ENCODE measurements at places on chromosomes 2 and 18.

- DNase-seq: no peak
Measured at GRCh38 chr2:239181074-239181902, 219.5 kb downstream of the HDAC4 start.

- DNase-seq: no peak
Measured at GRCh38 chr18:4130734-4131719, 324.1 kb downstream of the DLGAP1 start.

DNA sequence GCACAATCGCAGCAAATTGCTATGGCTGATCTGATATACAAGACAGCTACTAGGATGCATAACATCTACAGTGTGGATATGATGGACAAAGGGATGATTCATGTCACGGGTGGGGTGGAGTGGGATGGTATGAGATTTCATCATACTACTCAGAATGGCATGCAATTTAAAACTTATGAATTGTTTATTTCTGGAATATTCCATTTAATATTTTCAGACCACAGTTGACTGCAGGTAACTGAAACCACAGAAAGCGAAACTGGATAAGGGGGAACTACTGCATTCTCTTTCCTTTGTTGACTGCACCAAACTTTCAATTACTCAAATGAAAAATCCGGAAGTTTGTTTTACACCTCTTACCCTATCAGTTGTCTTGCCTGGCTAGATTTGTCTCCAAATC lies 94.4 kb upstream of the NEUROD1 start:
- no peak for DNase-seq

GRCh38 chr2:74181739-74182138 lies 3.1 kb upstream of the MOB1A start:
- DNase-seq: peak; percentile 98

GRCh38 chr18:50880119-50880465 lies 1.2 kb downstream of the ME2 start:
- DNase-seq: peak; percentile 50

DNA sequence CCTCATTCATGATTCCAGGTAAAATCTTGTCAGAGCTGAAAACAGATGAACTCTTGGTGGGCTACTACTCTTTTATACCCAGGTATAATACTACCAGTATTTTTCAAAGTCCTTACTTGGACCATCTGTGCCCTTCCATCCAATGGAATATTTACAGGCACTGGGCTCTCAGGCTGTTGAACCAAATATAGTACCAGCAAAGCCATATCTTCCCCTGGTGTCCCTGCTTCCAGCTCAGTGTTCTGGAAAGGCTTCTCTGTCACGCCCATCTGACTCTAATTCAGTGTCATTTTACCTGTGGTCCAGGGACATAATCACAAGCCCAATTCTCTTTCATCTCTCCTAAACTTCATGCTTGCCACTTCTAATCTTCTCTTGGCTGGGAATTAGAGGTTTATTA lies 119.2 kb upstream of the STK17B start:
- no peak for DNase-seq

- DNase-seq: no peak
Measured at GRCh38 chr2:31109633-31110192, 28.5 kb downstream of the GALNT14 start.

DNA sequence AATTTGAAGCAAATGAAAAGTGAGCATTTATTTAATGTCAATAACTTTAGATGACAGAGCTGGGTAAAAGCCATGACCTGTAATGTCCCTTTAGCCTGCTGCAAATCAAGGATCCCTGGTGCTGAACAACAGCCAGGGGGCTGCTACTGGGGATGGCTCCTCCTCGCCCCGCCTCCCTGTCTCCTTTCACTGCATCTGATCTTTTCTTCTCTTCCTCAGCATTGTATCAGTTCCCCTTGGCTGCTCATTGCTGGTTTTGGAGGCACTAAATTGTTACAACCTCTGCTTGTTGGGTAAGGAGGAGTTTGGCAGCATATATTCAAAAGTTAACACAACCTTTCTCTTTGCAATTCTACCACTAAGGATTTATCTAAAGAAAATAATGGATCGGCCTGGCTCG lies 236.3 kb upstream of the ID2 start:
- DNase-seq: no peak

DNA sequence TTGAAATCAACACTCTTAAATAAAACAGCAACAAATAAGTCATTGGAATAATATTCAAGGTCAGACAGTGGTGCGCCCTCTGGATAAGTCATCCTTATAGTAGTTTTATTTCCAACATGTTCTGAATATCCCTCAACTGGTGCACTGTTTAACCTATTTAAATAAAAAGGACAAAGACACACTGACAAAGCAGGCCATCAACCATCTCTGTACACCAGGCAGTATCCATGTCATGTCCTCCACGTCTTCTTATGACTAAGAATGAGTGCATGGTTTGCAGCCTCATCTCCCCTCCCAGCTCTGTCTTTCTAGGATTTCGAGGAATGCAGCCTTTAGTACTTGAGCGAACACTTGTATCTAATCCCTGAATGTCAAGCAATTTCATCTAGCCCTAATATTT lies 42.4 kb downstream of the ST3GAL5 start:
- no peak for DNase-seq

GRCh38 chr18:39318008-39318407 lies 1752.4 kb upstream of the CELF4 start:
- DNase-seq: peak; percentile 25

GRCh38 chr18:43916984-43917383 lies 639.7 kb upstream of the SYT4 start:
- no peak for DNase-seq

DNA sequence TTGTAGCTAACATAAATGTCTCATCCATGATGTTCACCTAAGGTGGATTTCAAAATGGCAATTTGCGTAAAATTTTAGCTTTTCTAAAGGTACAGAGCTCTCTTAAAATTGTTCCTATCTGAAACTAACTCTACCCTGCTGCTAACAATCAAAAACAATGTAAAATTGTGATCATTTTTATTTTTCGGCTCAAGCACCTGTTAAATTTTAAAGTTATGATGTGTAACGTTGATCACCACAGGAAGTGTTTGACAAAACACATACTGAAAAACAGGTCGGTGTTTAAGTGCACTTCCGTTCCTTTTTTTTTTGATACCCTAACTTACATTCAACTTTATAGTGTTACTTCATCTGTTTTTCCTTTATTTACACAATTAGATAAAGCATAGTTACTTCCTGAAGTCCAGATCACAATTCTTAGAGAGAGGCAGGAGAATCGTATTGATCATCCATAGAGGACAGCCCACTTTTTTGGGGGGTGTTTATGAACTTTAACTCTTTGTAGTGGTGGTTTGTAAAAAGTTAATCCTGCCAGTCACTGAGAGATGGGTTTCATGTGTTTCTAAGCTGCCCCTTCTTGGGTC lies 6.0 kb upstream of the NCK2 start:
- no peak for DNase-seq

DNA sequence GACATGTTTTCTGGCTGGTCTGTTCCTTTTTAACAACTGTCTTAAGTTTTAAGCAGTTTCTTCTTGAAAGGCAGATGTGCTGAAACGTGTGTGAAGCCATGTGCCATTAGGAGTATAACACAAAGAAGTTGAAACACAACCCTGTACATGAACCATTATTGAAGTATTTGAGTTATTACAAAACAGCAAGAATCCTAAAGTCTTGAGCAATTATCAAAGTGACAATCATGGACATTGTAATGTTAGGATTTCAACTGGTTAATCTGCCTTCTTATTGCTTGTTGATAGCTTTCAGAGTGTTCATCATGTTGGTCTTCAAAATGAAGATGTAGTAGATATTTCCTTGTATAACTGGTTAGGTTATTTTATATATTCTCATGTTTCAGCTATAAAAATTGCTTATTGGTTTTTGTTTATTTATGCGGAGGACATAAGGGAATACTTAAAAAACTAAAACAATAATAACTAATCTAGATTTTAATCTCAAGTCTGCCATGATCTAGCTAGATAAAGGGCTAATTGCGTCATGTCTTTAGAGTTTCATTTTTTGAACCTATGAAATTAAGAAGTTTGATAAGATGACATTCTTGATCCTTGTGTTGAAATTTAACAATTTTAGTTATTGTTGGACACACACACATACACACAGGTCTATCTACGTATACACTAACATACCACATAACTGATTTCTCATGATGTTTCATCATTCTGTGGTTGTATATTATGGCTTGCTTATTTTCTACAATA lies 21.1 kb downstream of the PPP1R1C start:
- DNase-seq: no peak

DNA sequence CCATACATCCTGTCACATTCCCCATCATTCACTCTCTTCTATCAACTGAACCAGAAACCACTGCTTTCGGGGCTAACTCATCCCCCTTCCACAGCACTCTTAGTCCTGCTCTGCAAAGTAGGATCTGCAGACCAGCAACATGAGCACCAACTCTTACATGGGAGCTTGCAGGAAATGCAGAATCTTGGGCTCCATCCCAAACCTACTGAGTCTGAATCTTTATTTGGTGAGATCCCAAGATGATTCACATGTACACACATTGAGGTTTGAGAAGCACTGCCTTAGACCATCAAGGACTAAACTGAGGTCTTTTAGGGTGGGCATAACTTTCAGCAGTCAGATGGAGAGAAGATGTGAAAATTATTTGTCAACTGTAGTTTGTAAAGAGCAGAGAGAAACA lies 235.6 kb upstream of the EPHA4 start:
- no peak for DNase-seq

DNA sequence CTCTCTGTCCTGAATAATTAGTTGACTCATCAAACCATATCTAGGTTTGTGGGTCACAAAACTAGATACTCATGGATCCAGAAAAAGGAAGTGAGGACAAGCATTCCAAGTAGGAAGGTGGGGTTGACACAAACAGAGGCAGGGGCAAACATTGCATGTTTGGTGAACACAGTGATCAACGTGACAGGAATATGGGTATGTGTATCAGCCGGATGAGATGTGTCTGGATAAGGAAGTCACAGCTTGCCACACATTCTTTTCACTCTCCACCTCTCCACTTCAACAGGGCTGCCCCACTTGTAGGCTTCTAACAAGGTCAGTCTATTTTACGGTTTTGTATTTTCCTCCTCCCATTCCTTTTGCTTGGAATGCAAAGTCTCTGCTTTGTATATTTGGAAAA lies 319.0 kb downstream of the CYRIA start:
- DNase-seq: no peak

GRCh38 chr2:205660521-205661124 lies 21.7 kb upstream of the NRP2 start:
- DNase-seq: peak; percentile 49

DNA sequence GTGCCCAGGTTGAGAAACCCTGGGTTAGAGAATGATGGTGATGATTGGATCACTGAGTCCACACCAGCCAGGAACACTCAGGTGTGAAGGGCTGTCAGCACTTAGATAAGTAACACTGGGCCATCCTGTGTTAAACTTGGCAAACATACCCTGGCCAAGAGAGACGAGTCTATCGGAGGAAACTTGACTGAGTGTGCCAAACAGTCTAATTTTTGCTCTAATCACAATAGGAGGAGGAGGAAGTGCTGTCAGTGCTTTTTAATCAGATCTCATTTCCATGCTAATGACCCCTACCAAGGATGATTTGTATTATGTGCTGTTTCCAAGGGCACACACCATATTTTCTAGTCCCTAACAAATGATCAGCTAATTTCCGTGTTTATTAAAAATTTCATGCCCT lies 63.8 kb upstream of the SEC11C start:
- no peak for DNase-seq

- DNase-seq: no peak
Measured at GRCh38 chr2:234286118-234286598, 210.7 kb downstream of the ARL4C start.

- DNase-seq: no peak
Measured at GRCh38 chr2:10983711-10984110, 72.0 kb downstream of the KCNF1 start.

DNA sequence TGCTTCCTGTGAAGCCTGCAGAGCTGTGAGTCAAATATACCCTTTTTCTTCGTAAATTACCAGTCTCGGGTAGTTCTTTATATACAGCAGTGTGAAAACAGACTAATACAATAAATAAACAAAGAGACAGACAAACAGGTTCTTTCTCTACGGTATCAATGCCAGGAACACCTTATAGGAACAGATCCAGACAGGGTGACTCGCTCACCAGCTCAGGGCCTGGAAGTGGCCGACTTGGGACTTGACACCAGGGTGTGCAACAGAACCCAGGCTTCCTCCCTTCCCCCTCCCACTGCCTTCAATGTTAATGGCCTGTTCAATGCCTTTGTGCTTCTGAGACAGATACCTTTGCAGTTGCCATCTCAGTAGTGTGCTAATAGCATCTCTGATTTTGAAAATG lies 309.5 kb downstream of the ALK start:
- no peak for DNase-seq

DNA sequence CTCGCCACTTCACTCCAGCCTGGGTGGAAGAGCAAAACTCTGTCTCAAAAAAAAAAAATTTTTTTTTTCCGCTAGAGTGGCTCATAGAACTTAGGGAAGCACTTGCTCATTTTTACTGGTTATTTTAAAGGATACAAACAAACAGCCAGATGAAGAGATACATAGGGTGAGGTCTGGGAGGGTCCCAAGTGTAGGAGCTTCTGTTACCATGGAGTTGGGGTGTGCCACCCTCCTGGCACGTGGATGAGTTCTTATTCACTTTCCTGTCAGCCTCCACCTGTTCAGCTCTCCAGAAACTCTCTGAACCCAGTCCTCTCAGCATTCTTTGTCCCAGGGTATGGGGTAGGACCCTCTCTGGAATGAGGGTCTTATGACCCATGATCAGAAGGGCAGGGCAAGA lies 4.9 kb upstream of the MAT2A start:
- peak; percentile 55 for DNase-seq

DNA sequence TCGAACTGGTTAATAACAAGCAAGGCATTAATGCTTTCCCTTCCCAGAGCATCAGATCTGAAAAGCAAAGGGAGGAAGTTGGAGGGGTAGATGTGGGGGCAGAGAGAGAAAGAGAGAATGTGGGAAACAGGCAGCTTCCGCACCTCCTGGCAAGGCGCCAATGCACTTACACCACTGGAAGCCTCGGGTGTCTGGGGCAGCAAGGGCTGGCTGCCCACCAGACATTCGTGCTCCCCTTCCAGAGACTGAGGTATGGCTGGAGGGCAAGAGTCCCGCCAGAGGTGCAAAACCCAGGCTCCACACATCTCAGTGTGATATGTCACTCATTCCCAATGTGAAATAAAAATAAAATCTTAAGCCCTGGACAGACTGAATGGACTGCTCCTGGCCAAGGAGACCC lies 46.4 kb downstream of the TEX51 start:
- peak; percentile 35 for DNase-seq

DNA sequence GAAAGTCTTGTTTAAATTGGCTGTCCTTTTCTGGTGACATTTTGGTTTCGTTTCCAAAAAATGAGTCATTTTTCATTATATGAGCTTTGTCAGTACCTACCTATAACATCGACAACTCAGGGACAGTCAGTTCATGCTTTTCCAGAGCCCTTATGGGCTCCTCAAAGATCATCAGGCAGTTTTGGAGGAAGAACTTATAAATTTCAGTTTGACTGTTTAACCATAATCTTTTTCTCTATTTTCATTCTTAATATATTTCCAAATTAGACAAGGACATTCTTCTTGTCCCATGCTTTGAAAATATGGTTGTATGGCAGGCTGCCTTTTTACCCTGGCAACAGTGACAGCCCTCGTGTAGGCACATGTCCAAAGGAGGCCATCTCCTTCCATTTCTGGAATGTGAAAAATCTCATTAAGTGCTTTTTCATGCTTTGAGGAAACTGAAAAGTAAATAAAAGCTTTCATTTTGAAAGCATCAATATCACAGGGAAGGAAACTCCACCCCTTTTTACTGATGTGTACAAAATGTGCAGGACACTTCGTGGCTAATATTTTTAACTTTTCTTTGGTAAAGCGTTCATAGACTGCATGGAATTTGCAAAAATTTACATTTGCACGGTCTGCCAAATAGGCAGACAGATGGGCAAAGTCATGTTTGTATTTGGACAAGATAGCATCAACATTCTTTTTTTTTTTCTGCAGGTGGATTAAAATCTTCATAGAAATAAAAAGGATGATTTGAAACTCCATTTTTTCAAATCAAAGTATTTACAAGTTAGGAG lies 7.2 kb upstream of the PROC start:
- DNase-seq: no peak

All from hematopoietic multipotent progenitor cell treated with erythropoietin and hydrocortisone succinate and interleukin-3 and kit ligand, for 4 days (in vitro differentiated cells).